AG04450 (cell line): ENCODE measurements at places on chromosomes 3 and 15.

GRCh38 chr3:59995563-59995962 is 945.7 kb upstream of the CFAP20DC start:
- no peak for DNase-seq

- no peak for DNase-seq
These were observed 2.1 kb downstream of the ISL2 start for GRCh38 chr15:76338486-76339304.

DNA sequence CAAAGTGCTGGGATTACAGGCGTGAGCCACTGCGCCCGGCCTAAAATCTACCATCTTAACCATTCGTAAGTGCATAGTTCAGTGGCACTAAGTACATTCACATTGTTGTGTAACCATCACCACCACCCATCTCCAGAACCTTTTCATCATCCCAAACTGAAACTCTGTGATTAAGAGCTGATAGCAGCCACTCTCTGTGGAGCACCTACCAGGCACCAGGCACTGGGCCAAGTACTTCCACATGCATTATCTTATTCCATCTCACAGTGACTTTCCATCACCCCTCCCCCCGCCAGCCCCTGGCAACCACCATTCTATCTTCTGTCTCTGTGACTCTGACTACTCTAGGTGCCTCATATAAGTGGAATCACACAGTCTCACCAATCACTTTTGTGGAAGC is 2.3 kb upstream of the INSYN1 start:
- DNase-seq: no peak

DNA sequence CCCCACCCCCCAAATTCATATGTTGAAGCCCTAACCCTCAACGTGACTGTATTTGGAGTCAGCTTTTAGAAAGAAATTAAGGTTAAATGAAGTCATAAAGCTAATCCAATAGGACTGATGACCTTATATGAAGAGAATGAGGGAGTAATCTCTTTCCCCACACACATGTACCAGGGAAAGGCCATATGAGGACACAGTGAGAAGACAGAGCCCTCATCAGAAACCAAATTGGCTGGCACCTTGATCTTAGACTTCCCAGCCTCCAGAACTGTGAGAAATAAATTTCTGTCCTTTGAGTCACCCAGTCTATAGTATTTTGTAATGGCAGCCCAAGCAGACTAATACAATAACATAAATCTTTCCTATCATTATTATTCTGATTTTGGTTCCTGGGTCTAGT is 194.7 kb upstream of the NANOGP8 start:
- DNase-seq: no peak

DNA sequence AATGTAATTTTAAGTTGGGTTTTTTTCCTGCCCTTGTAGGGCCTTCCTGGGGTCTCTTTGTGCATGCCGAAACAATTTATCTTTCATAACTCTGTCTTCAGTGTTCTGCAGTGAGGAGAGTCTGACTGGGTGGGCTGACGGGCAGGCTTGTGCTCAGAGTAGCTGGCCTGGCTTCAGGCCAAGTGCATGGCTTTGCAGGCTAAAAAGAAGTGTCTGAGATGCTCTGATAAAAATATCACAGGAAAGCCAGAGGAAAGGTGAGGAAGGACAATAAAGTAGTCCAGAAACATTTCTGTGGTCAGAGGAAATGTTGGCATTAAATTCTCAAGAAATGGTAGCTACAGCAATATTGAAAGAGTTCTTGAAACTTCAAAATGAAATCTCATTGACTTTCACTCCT is 25.5 kb downstream of the ST3GAL6 start:
- DNase-seq: no peak

GRCh38 chr3:142664819-142665218 is 59.0 kb upstream of the TRPC1 start:
- no peak for DNase-seq

DNA sequence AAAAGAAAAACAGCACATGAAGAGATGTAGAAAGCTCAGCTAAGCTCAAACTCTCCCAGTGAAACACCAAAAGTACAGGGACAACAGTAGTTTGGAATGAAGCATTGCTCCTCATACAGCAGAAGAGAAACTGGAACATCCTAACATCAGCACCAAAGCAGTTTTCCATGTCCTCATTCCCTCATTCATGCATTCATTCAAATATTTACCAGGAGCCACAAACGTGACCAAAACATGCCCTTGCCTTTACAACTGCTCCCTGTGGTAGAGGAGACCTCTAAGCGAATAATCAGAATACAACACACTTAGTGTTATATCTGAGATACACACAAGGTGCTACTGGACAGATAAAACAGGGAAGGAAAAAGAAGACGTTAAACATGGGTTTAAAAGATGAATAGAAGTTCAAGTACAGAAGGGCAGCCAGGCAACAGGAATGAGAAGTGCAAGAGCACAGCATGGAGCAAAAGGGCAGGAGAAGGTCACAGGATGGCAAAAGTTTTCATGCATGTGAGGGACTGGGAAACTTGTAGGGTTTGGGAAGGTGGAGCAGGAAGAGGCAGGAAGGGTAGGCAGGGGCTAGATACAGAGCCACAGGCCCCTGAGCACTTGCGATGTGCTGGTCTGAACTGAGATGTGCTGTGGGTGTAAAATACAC is 58.5 kb upstream of the LMCD1 start:
- no peak for DNase-seq
